ENCODE measurements at places on chromosomes 4 and X.

GRCh38 chr4:24089851-24090534 lies 200.1 kb upstream of the PPARGC1A start:
- DNase-seq = no peak

DNA sequence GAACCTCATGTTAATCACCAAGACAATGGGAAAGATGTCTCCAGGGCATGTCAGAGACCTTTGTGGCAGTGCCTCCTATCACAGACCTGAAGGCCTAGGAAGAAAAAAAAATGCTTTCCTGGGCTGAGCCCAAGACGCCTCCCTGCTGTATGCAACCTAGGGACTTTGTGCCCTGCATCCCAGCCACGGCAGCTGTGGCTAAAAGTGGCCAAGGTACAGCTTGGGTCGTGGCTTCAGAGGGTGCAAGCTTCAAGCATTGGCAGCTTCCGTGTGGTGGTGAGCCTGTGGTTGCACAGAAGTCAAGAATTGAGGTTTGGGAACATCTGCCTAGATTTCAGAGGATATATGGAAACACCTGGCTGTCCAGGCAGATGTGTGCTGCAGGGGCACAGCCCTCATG lies 40.5 kb downstream of the SPANXN3 start:
- DNase-seq = no peak

- DNase-seq = peak; percentile 14
Observed at GRCh38 chr4:5824635-5825034, 68.3 kb downstream of the CRMP1 start.

- DNase-seq = no peak
Observed at GRCh38 chr4:88144866-88145300, 13.6 kb downstream of the ABCG2 start.

DNA sequence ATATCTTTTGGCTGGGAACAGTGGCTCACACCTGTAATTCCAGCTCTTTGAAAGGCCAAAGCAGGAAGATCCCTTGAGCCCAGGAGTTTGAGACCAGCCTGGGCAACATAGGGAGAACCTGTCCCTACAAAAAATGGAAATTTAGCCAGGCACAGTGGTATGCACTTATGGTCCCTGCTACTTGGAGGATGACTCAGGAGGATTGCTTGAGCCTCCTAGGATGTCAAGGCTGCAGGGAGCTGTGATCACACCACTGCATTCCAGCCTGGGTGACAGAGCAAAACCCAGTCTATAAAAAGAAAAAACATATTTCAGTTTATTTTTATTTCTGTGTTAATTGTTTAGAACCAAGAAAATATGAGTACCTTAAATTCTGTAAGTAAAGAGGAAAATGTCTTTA lies 123.7 kb downstream of the CBR4 start:
- no peak for DNase-seq

DNA sequence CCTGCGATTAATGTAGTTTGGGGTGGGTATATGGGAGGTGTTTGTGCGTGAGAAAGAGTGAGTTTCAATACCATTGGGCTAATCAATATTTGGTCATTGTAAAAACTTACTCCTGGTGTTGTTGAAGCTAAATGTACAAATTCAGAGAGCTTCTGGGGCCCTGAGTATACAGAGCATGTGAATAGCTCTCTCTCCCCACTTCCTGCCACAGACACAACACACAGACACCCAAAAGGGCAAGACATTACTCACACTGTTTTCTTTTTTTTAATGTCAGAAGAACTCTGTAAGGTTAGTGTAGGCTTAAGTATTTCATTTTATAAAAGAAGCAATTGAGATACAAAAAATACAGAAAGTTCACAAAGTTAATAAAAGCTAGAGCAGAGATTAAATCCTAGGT lies 151.3 kb upstream of the KCNIP4 start:
- peak; percentile 4 for DNase-seq

DNA sequence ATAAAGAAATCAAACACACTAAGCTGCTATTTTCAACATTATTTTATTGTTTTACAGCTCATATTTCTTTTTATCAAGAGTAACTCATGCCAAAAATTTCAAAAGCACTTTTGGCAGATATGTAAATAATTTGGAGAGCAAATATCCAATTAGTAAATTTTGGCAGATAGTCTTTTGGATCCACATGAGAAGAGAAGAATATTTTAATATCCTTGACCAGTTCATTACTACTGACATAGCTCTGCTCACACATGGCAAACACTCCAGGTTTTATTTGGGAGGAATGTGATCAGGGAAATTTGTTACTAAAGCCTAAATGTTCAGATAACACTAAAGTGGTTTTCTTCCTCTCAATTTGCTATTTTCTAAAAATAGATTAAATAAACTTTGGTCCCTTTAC lies 1054.3 kb downstream of the FAT4 start:
- no peak for DNase-seq

GRCh38 chr4:71162386-71162785 lies 168.9 kb downstream of the DCK start:
- DNase-seq = no peak

GRCh38 chr4:142318280-142318679 lies 527.8 kb downstream of the INPP4B start:
- DNase-seq = no peak

- DNase-seq = peak; percentile 66
Observed at GRCh38 chr4:188941524-188942119, 802.4 kb downstream of the TRIML1 start.

GRCh38 chr4:126230269-126230668 lies 915.5 kb downstream of the FAT4 start:
- no peak for DNase-seq

All from NCI-H460 (cell line).